RCC 7860 (cell line): ENCODE measurements at places on chromosomes 16 and 17.

- DNase-seq: no peak
Measured at GRCh38 chr17:42784811-42785592, 4.6 kb downstream of the WNK4 start.

- no peak for DNase-seq
Measured at GRCh38 chr17:57113011-57113410, 28.0 kb downstream of the AKAP1 start.

GRCh38 chr17:69323806-69324205 is 3.1 kb downstream of the ABCA5 start:
- no peak for DNase-seq

- no peak for DNase-seq
Measured at GRCh38 chr16:1965396-1966001, 873 bp upstream of the RPS2 start.
